Astrocyte (in vitro differentiated cells and primary cell): ENCODE measurements at places on chromosomes 16 and 17.

DNA sequence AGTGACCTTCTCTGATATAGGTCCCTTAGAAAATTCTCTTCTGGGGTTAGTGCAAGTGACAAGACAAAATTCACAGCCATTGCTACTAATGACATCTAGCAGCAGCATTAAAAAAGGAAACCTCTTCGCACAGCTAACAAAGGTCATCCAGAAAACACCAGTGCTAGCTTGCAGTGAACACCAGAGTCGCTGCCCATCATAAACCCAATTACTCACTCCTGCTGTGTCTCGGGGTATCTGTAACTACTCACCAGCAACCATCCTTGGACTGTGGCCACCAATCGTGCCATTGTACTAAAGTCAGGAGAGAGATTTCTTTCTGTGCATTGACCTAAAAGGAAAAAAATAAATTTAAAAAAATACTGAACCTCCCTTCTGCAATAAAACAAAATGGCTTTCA is 1494.7 kb upstream of the CDH8 start:
- DNase-seq = no peak

GRCh38 chr17:37017404-37017803 is 68.7 kb downstream of the AATF start:
- no peak for DNase-seq

GRCh38 chr16:83727018-83727417 is 80.8 kb upstream of the HSBP1 start:
- DNase-seq = peak; percentile 91

- no peak for DNase-seq
Observed at GRCh38 chr17:51585514-51586104, 325.3 kb downstream of the UTP18 start.

DNA sequence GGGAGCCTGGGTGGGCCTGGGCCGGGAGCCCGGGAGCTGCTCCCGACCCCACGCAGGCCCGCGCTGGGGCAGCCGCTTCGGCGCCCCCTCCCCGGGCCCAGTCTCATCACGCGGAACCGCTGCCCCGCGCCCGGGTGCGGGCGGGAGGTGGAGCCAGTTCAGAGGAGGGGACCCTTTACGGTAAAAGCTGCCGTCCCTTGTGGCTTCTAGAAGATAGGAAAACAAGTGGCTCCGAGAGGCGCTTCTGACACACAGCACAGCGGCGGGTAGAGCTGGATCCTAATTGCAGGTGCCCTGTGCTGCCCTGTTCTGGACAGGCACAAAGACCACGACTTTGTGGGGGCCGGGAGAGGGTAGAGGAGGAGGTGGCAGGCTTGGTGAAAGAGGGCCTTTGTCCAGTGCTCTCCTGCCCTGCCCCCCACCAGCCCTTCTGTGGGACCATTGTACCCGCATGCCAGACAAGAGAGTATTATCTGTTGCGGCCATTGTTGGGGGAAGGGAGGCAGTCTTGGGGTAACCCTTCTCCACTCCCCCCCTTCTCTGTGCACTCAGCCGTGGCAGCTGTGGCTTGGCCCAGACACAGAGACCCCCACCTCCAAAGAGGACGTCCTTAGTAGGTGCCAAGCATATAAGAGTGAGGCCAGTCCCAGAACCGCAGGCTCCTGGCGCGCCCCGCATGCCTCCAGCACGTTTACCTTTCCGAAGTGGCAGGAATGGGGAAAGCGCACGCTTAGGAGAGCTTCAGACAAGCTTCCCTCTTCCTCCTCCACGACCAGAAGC is 736 bp downstream of the CNP start:
- no peak for DNase-seq

- DNase-seq = peak; percentile 70
Observed at GRCh38 chr16:17802571-17802970, 331.8 kb upstream of the XYLT1 start.

DNA sequence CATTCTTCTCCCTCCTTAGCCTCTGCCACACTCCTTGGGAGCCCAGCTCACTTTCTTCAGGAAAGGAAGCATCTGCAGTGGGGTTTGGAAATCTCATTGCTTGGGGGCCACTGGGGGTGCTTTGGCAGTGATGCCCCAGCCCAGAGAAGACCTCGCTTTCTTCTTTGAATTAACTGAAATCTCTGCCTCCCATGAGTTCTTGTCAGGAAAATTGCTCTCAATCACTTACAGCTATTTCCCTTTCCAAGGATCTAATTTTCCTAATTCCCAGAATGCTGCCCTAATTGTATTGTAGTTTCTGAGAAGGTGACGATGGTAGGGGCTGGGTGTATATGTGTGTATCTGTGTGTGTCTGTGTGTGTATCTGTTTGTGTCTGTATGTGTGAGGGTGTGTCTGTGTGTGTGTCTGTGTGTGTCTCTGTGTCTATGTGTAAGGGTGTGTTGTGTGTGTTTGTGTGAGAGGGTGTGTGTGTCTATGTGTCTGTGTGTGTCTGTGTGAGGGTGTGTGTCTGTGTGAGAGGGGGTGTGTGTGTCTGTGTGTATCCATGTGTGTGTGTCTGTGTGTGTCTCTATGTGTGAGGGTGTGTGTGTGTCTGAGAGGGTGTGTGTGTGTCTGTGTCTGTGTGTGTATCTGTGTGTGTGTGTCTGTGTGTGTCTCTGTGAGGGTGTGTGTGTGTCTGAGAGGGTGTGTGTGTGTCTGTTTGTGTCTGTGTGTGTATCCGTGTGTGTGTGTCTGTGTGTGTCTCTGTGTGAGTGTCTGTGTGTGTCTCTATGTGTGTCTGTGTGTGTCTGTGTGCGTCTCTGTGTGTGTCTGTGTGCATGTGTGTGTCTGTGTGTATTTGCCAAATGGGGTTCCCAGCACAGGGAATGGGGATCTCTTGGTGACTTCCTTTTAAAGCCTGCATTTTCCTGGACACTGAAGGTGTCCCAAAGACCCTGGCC is 83.5 kb upstream of the DNAJA2 start:
- DNase-seq = no peak

GRCh38 chr16:59886021-59886420 is 1151.9 kb upstream of the GOT2 start:
- peak; percentile 92 for DNase-seq

GRCh38 chr17:16918443-16918842 is 53.5 kb downstream of the TNFRSF13B start:
- no peak for DNase-seq

DNA sequence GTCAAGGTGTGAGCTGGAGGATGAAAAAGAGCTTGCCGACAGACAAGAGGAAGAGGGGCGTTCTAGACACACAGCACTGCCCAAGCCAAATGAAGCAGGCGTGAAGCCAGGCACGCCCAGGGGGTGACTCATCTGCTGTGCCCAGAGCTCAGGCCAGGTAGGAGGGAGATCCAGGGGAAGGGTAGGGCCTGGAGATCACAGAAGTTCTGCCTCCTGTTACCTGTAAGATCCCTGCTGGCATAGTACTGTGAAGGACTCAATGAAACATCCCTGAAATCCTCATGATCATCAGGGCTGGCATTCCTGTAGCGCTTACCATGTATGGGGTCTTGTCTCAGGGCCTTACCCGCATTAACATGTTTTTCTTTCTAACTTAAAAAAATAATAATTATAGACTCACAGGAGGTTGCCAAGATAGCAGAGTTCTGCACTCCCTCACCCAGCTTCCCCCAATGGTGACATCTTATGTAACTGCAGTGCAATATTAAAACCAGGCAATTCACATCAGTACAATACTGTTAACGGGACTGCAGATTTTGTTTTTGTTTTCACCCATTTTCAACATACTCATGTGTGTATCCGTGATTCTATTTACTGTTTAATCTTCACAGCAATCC is 158.6 kb downstream of the XYLT1 start:
- DNase-seq = peak; percentile 29

DNA sequence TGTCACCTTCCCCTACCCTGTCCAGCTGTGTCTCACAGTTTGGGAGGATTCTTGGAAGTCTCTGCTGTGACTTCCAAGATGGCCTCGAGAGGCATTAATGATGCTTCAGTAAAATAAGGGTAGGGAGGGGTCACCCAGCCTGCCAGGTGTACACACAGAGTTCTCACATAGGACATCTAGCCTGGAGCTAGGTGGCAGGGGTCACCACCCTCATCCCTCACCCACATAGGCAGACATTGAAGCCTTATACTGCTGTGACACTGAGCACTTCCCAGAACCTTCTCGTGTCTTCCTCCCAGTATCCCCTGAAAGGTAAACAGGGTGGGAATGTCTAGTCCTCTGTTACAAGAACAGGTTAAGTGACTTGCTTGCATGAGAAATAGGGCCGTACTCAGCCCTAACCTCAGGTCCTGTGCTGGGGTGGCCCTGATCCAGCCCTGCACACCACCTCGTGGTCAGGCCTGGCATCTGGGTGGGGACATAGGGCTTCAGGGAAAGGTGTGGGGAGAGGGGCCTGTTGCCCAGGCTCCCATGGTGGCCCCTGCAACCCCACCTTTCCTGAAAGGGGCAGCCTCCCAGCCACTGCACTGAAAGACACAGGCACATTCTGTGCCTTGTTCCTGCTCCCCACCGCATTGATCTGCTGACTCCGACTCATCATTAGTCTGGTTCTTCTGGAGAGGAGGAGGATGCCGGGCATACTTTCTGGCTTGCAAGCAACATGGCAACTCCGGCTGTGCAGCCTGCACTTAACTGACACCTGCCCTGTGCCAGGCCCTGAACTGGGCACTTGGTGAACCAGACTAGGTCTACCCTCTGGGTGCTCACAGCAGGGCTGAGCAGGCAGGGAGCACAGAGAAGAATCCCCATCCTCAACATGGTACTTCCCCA is 3.6 kb upstream of the MMP15 start:
- DNase-seq = peak; percentile 36

- no peak for DNase-seq
Observed at GRCh38 chr17:77701996-77702395, 256.5 kb upstream of the TNRC6C start.

DNA sequence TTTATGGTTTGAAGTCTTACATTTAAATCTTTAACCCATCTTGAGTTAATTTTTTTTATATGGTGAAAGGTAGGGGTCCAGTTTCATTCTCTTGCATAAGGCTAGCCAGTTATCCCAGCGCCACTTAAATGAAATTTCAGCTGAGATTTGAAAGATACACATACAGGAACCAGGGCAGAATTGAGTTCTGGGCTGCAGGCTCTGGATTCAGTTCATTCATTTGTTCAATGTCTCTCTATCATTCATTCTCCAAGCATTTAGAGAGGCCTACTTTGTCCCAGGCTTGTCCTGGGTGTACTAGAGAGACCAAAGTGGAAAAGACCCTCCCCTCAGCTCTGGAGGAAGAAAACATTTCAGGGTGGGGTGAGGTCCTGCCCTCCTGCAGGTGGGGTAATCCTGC is 577 bp upstream of the TRIM72 start:
- no peak for DNase-seq

- DNase-seq = peak; percentile 55
Observed at GRCh38 chr16:1309888-1310831, 724 bp downstream of the UBE2I start.

- no peak for DNase-seq
Observed at GRCh38 chr17:78238823-78239488, 7.5 kb downstream of the TMEM235 start.

GRCh38 chr17:78224231-78225087 is 7.0 kb upstream of the TMEM235 start:
- no peak for DNase-seq

DNA sequence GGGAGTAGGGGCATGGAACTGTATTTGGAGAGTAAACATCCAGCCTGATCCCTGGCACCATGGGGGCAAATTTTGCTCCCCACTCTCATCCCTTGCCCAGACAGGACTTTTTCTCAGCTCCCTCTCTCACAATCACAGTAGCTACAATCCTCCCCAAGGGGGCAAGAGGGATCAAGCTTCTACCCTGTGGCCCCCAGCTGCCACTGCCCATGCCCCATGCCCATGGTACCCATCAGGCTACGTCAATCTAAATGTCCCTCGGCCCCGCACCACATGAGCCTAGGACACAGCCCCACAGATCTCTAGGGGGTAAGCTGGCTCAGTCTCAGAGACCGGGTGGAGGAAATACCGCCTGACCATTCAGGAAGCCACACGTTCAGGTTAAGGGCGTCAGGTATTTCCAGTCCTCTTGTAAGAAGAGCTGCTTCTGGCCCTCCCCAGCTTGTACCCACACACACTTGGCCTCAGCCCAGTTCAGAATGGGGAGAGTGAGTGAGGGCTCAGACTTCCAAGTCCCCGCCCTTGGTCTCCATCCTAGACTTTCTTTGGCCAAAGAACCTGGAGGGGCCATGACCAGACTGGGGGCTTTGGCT is 1.8 kb downstream of the CACNB1 start:
- peak; percentile 41 for DNase-seq

DNA sequence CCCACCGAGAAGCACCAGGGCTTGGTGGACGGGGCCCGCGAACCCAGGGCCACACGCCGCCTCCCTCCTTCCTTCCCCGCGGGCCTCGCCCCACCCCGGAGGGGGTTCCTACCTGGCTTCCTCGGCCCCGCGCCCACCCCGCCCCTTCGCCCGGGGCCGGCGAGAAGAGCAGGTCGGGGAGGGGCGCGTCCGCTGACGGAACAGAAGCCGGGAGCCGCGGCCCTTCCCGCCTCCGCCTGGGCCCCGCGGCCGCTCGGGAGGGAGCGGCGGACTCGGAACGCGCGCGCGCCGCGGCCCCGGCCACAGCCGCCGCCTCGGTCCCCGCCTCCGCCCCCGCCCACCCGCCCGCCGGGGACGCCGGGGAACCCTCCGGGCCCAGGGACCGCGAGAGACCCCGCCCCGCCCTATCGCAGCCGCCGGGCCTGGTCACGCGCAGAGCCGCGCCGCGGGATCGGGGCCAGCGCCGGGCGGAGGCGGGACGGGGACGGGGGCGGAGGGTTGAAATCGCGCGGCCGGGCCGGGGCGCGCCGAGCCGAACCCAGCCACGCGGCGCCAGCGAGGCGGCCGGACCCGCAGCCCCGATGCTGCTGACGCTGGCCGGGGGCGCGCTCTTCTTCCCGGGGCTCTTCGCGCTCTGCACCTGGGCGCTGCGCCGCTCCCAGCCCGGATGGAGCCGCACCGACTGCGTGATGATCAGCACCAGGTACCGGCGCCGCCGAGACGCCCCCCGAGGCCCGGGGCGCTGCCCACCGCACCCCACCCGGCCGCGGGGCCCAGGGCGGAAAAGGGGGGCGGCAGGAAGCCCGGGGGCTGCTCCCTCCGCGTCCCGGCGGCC is at the start of gene TLCD3A:
TLCD3A (plus strand) TSS at position 530 of the 835 bp plus-strand sequence; CDS start at position 582, 52 bp downstream.
- DNase-seq = no peak

DNA sequence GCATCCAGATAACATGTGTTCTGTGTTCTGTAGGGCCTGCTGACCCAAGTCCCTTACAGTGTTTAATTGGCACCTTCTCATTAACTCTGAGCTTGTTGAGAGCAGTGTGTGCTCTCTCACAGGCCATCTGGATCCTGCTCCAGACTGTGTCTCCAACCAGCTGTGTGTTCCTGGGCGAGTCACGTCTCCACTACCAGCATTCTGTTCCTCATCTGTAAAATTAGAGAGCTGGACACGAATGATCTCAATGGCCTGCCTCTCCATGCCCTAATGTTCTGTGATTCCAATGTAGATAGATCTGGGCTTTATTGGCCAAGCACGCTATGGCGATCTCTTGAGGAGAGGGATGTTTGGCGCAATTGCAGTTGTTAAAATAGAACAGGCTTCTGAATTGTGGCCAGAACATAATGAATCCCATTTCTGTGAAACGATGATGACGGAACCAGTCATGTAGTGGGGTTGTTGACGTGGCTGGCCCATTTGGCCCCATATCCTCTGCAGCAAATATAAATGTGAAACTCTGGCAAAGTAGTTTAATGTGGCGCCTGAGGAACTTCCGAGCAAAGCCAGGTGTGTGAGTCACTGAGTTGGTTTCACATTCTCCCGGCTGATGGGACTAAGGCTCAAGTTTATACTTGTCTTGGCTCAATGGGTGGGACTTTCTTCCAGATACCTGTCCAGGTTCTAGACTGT is 22.2 kb downstream of the TBX4 start:
- peak; percentile 22 for DNase-seq

GRCh38 chr17:231966-232807 is 50.7 kb upstream of the DOC2B start:
- DNase-seq = no peak
